ENCODE measurements at places on chromosomes 1 and 21.

GRCh38 chr21:33168886-33169285 is 60.9 kb upstream of the IFNAR2 start:
- no peak for DNase-seq

DNA sequence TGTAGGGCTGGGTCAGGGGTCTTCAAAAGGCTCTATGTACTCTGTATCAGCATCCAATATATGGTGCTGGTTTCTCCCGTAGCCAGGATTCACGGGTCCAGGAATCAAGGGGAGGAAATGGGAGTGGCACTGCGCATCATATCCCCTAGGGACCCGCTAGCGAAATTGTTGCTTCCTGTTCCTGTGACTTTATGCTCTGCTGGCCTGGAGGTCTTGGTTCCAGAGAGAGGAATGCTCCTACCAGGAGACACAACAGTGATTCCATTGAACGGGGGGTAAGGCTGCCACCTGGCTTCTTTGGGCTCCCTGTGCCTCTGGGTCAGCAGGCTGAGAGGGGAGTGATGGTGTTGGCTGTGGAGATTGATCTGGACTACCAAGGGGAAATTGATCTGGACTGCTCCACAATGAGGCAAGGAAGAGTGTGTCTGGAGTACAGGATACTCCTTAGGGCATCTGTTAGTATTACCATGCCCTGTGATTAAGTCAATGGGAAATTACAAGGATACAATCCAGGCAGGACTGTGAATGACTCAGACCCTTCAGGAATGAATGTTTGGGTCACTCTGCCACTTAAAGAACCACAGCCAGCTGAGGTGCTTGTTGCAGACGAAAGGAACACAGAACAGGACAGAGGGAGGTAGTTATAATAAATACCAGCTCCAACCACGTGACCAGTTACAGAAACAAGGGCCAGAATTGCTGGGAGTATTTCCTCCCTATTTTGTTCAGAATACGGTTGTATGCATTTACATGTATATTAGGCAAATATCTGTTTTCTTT is 10.2 kb downstream of the SPSB1 start:
- no peak for DNase-seq

DNA sequence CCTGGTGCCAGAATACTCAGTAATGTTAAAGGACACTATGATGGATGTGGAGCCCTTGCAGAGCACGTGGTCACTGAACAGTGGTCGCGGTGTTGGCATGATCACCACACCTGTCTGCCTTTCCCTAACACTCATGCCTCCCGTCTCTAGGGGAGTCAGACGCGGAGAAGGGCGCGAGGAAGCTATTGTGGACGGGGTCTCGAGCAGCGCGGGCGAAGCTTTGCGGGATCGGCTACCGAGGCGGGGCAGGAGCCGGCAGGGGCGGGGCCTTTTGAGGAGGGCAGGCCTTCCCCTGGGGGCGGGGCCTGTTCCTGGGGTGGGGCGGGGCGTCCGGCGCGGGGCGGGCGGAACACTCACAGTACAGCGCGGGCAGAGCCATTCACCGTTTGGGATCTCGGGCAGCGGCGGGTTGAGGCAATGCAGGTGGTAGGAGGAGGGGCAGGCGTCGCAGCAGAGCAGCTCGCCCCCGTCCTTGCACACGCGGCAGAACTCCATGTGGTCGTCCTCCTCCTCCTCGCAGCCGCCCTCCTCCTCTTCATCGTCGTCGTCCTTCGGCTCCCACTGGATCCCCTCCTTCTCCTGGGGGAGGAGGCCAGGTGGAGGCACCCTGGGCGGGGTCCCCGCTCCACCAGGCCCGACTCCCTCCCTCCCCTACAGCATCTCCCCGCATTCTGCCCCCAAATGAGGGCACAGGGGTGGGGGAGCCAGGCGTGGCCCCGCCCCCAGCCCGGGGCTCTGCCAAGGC is 31.5 kb downstream of the CHD5 start:
- no peak for DNase-seq

DNA sequence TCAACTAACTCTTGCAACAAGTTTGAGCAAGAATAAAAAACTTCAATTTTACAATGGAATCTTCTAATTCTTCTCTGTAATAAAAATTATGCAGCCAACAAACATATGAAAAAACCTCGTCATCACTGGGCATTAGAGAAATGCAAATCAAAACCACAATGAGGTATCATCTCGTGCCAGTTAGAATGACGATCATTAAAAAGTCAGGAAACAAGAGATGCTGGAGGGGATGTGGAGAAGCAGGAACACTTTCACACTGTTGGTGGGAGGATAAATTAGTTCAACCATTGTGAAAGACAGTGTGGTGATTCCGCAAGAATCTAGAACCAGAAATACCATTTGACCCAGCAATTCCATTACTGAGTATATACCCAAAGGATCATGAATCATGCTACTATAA is 327.5 kb upstream of the LYPLAL1 start:
- no peak for DNase-seq

GRCh38 chr1:192824511-192824910 is 15.7 kb downstream of the RGS2 start:
- DNase-seq, result no peak
